GM12891 (cell line): ENCODE measurements at places on chromosomes 6 and 20.
A peak's percentile ranks its signal among the peaks of the same experiment; 100 is the strongest.

DNA sequence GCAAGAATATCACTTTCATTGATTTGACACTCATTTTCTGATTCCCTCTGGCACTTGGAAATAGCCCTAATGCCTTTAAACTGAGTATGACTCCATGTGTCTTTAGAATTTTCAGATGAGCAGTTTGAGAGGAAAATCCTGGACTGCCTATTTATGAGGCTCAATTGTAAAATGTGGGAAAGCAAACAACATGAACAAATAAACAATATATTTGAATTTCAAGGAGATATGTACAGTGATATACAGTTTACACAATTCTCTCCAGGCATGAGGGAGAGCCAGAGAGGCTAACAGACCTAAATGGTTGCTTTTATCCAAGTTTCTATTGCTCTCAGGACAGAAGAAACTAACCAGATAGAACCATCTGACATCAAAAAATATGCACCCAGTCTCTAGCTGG, 748.2 kb upstream of the NRSN1 start:
- no peak for DNase-seq

- DNase-seq: no peak
Observed at GRCh38 chr6:34331371-34332050, 61.0 kb downstream of the NUDT3 start.

- no peak for DNase-seq
Observed at GRCh38 chr6:89161326-89162046, 15.6 kb downstream of the PM20D2 start.

- no peak for DNase-seq
Observed at GRCh38 chr6:140344142-140344913, 969.9 kb upstream of the CITED2 start.

GRCh38 chr6:155093430-155093829, 98.3 kb downstream of the TIAM2 start:
- DNase-seq: no peak

GRCh38 chr6:11315743-11316437, 83.4 kb upstream of the NEDD9 start:
- DNase-seq: no peak

DNA sequence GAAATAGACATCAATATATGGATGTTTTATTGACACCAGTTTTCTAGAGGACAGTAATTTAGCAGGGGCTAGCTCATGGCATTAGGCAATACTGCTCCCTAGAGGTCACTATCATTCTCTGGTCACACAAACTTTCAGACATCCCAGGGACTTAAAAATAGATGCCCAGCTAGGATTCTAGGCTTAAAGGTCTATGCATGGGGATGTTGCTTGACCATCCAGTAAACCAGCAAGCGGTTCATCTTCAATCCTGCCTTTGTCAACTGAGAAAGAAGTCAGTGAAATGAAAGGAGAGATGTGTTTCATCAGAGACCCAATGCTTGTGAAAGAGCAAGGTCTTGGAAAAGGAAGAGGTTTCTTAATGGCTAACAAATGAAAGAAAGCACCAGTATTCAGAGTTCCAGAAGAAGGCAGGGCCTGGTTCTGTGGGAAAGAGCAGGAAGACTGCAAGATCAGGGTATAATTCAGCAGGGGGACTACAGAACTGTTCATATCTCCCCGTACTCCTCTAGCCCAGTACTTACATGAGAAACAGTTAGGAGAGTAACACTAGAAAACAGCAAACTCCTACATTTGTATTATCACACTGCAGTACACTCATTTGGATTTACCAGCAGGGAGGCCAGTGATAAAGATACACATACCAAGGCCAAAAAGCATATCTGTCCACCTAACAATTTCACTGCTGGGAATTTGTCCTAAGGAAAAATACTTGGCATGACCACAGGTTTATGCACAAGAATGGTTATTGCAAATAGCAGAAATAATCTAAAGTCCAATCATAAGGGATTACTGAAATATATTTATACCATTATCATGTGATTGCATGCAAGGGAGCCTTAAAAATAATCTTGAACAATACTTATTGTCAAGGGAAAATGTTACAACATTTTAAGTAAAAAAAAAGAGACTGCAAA, 151.4 kb upstream of the LAMA2 start:
- DNase-seq: no peak

GRCh38 chr6:10463040-10463439, 48.2 kb upstream of the TFAP2A start:
- DNase-seq: no peak

DNA sequence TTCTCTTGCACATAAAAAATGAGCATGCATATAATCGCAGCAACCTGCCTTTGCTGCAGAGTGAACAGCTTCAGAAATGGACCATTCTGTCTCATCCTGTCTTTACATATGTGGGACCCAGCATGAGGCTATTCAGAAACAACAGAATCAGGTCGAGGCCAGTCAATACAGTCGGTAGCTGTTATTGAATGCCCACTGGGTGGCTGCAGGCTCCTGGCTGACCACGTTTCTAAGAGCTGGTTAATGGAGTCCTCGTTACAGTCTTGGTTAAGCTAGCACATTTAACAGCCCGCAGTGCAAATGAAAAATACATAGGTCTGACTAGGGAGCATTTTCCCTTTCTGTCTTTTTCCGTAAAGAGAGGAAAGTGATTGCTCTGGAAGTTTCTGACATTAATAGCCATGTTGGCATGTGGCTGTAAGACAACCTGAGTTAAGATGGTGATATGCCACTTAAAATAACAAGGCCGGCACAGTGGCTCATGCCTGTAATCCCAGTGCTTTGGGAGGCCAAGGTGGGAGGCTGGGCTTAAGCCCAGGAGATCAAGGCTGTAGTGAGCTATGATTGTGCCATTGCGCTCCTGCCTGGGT, 75.0 kb downstream of the SHLD1 start:
- DNase-seq: no peak

DNA sequence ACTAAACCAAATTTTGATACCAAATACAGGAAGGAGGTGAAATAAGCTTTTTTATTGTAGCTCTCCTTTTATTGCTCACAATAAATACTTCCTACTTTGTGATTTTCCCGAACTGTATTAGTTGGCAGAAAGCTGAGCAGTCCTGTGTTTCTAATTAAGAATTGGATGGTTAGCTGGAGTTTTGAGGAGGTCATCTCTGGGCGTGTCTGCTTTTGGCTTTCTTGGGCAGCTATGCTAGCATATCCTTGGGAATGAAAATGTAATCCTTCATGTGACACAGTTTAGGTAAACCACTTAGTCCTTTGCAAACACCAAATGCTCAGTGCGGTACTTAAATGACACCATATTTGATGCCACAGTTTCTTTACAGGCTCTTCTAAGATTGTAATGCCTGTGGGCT, 67.5 kb downstream of the MTHFD1L start:
- no peak for DNase-seq

- DNase-seq: no peak
Observed at GRCh38 chr6:137737836-137738596, 129.0 kb upstream of the TNFAIP3 start.

- DNase-seq: no peak
Observed at GRCh38 chr20:58142843-58143185, 85.6 kb downstream of the ANKRD60 start.

GRCh38 chr6:24019830-24020229, 106.2 kb upstream of the NRSN1 start:
- no peak for DNase-seq

DNA sequence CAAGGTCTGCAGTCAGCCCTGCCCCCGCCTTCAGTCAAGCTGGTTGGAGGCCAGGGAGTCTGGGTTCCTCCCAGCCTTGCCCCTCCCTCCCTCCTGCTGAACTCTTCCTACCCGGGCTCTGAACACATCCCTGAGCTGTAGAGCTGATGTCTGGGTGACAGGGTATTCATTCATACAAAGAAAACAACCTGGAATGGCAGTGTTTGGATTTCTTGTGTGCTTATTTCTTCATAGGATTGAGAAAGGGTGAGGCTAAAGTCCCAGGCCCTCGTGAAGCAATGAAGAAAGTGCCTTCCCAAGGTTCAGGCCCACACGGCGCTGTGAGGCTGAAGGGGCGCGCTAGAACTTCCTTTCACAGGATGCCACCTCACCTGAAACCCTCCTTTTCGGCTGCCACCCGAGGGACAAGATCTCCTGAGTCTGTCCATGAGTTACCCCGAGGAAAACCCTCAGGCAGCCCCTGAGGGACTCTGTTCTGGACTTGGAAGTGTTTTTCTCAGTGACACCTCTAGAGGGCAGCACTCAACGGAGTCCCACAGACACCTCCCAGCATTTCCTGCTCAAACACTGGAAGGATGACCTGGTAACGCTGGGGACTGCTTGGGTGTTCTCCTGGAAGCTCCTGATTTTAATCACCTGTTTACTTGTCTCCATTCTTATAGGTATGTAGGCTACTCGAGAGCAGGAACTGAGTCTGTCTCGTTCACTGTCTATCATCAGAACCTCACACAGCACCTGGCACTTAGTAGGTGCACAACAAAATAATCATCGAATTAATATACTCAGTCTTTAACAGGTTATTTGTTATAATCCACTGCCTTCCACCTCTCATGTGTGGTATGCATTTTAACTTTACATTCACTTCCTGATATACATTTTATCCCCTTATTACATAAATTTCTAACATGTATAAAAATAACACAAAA, 11.8 kb upstream of the GSTA1 start:
- peak; percentile 37 for DNase-seq

GRCh38 chr20:25546048-25546447, 39.3 kb downstream of the NINL start:
- no peak for DNase-seq

- DNase-seq: no peak
Observed at GRCh38 chr6:87483929-87484328, 11.2 kb downstream of the SLC35A1 start.

DNA sequence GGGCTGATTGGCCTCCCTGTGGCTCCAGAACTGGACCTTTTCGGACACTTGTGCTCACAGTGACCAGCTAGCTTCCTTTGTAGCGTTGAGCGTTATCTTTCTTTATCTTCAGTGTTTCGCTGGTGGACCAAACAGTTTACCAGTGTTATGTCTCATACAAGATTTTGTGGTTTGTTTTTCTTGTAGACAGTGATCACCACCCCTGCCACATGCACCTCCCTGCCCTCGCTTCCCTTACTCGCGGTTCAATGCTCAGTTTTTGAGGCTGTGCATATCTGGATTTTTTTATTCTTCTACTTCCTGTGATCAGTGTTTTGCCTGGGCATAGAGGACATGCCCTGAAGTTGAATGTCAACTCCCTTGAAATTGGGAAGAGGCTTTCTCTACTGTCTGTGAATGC, 16.4 kb downstream of the MYT1 start:
- no peak for DNase-seq

DNA sequence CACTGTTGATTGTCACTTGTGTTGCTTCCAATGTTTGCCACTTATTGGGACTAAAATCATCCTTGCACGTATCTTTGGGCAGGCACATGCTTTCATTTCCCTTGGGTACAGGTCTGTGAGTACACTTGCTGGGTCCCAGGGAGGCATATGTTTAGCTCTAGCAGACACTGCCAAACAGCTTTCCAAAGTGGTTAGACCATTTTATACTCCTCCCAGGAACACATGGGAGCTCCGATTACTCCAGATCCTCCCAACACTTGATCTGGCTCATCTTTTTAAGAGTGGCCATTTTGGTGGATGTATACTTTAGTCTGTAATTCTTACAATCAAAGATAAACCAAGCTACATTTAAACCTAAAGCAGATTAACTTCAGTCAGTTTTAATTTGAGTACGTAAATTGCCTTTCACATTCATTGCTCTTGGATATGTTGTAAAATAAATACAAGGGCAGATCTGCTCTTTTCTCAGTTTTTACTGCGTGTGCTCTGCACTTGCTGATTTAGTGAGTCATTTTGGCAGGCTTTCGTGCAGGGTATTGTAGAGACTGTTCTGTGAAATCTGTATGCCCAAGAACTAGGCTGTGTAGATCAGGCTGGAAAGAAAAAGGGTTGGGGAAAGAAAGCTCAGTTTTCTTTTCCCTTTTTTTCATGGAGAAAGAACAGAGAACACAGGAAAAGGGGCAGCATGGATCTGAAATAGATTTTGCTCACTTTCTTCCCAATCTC, 19.5 kb downstream of the SLC22A1 start:
- DNase-seq: no peak

- no peak for DNase-seq
Observed at GRCh38 chr6:71675386-71675785, 211.0 kb upstream of the RIMS1 start.

DNA sequence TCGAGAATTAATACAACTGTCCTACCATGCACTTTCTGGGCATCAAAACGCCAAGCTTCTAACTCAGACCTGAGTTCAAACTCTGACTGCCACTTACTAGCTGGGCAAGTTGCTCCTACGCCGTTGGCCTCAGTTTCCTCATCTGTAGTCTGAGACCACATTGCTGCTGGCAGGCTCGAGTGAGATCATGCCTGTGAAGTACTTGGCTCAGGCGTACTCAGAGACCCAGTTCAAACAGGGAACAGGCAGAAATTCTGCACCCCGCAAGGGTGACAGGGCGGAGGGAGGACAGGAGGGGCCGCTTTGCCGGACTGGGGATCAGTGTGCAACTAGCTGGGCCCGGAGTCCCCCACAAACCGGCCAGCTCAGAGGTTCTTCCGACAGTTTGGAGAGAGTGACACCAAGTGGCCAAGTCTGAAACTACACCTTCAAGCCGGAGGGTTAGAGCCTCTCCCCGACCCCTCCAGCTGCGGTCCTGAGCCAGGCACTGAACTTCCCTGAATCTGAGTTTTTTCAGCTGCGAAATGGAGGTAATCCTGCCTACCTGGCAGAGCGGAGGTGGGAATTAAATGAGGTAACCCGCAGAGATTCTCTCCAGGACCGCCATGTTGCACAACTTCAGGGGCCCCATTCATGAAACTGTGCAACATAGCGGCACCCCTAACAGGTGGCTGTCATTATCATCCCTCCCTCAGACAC, 46.0 kb upstream of the PTPN1 start:
- DNase-seq: peak; percentile 52

DNA sequence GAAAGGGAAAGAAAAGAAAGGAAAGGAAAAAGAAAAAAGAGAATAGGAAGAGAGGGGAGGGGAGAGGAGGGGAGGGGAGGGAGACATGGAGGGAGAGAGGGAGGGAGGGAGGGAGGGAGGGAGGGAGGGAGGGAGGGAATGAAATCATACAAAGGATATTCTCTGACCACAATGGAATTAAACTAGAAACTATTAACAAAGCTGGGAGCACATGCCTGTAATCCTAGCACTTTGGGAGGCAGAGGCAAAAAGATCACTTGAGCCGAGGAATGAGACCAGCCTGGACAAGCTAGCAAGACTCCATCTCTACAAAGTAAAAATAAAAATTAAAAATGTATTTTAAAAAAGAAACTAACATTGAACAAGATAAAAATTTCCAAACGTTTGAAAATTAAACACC, 62.8 kb downstream of the ILRUN start:
- DNase-seq: no peak

GRCh38 chr6:43173591-43174262, 2.7 kb downstream of the SRF start:
- no peak for DNase-seq

DNA sequence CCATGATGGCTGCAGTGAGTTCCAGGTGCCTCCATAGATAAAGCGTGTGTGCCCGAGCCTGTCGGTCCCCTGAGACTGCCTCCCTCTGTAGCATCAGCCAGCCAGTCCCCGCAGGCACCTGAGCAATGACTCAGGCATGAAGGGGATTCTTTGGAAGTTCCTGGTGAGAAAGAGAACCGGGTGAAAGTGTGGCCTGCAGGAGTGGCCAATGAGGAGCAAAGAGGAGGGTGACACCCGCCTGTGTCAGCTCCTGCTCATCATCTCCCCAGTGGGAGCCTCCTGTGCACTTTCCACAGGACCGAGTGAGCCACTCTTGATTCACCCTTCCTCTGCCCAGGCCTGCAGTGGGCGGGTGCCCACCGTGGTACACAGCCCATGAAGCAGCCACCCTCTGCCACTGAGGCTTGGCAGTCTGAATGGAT, 71.2 kb upstream of the PTPN1 start:
- DNase-seq: no peak

- DNase-seq: no peak
Observed at GRCh38 chr6:127031511-127031910, 87.0 kb upstream of the RSPO3 start.
